Renal cortical epithelial cell (primary cell): ENCODE measurements at places on chromosomes 7 and 10. TPM values are rescaled to one million over a fixed set of nuclear protein-coding genes. Genes with fewer than 3 reads are reported as not detected.

The TIMM23B gene
- 14.0 and 18.1 TPM in 2 replicates for total RNA-seq

GRCh38 chr10:81978238-81978637 is 103.2 kb downstream of the NRG3 start:
- peak; percentile 34 for DNase-seq

DNA sequence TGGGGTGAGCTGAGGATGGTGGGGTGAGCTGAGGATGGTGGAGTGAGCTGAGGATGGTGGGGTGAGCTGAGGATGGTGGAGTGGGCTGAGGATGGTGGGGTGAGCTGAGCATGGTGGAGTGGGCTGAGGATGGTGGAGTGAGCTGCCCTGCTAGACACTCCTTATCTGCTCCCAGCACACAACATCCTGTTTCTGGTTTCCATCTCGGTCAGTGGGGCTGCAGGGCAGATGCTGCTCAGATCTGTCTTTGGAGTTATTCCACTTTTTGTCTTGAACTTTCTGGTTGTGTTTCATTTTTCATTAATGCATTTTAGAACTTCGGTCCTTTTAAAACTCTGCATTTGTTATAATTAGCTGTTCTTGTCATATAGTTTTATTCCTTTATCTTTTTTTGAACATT is 67.9 kb upstream of the ANTXRL start:
- no peak for DNase-seq

- DNase-seq: peak; percentile 13
Measured at GRCh38 chr7:21497072-21497471, 45.8 kb upstream of the DNAH11 start.

The ITPRID1 gene
- not detected in 2 replicates for total RNA-seq

The ADGRA1 gene
- total RNA-seq: not detected in 2 replicates
